ENCODE measurements at places on chromosomes 4 and X. TPM values are rescaled to one million over a fixed set of nuclear protein-coding genes. Genes with fewer than 3 reads are reported as not detected.

PHOX2B gene
- not detected for total RNA-seq

GRCh38 chr4:40453912-40454311 lies 118.8 kb downstream of the CHRNA9 start:
- no peak for DNase-seq
- no peaks in the 10 kb centered on the region for H3K36me3 ChIP-seq
- H3K4me1 ChIP-seq, result peaks cover 12% of the 10 kb centered on the region
- no peaks in the 10 kb centered on the region for H3K27me3 ChIP-seq

GRCh38 chrX:118855681-118856310 lies 32.2 kb downstream of the ZCCHC12 start:
- H3K27me3 ChIP-seq, result no peaks in the 10 kb centered on the region
- no peaks in the 10 kb centered on the region for H3K4me1 ChIP-seq
- no peaks in the 10 kb centered on the region for H3K36me3 ChIP-seq
- no peak overlapping the region for H3K27ac ChIP-seq
- no peak overlapping the region for H3K4me3 ChIP-seq

GRPEL1 gene
- total RNA-seq, result 84.5 TPM

- H3K4me3 ChIP-seq, result no peak overlapping the region
- H3K27me3 ChIP-seq, result no peaks in the 10 kb centered on the region
- peaks cover 6% of the 10 kb centered on the region for H3K4me1 ChIP-seq
- peak; percentile 52 for DNase-seq
- no peak overlapping the region for H3K27ac ChIP-seq
- peaks cover 21% of the 10 kb centered on the region for H3K36me3 ChIP-seq
Observed at GRCh38 chrX:134377537-134377936, 82.4 kb upstream of the HPRT1 start.

HEPH gene
- 0.20 TPM for total RNA-seq

NUDT10 gene
- total RNA-seq, result 3.5 TPM

DNA sequence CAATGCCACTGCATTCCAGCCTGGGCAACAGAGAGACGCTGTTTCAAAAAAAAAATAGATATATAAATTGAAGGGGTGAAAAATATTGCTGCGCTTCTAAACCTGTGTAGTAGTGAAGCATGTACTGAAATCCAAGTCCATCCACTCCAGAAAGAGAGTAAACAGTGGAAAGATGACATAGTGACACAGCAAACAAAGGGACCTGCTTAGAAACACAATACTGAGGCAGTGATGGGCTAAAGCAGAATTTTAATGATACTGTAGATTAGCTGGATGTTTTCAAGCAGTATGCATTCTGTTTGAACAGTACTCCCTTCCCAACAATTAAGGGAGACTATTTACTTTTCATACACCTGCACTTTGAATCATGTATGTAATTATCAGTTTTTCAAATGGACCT lies 42.5 kb downstream of the TFDP3 start:
- H3K27me3 ChIP-seq, result no peaks in the 10 kb centered on the region
- DNase-seq, result no peak
- no peak overlapping the region for H3K4me3 ChIP-seq

DNA sequence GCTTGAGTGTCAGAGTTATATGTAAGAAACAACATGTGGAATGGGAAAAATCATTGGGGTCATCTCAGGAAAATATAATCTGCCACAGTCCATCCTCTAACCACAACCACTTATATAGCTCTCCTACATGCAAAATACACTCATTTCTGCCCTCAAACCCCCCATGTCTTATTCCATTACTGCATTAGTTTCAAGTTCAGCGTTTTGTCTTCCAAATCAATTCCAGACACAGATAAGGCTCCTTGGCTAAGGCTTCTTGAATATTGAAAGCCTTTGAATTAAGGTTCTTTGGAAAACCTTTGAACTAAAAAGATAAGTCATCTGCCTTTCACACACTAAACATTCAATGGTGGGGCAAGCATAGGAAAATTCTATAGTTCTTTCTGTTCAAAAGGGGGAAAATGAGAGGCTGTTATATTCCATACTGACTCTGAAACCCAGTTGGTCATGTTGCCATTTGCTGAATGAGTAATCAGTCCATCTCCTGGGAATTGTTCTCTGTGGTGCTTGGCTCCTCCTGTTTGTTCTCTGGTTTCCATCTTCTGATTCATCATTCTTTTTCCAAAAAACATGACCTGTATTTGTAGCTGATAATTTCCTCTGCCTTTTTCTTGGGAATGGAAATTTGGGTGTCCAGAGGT lies 218.7 kb downstream of the BMPR1B start:
- no peak for DNase-seq
- H3K4me3 ChIP-seq, result no peak overlapping the region
- no peaks in the 10 kb centered on the region for H3K36me3 ChIP-seq
- no peaks in the 10 kb centered on the region for H3K4me1 ChIP-seq

- no peak overlapping the region for H3K27ac ChIP-seq
- H3K36me3 ChIP-seq, result no peaks in the 10 kb centered on the region
- peaks cover 12% of the 10 kb centered on the region for H3K4me1 ChIP-seq
Observed at GRCh38 chr4:183798301-183799253, 106.5 kb upstream of the STOX2 start.

DNA sequence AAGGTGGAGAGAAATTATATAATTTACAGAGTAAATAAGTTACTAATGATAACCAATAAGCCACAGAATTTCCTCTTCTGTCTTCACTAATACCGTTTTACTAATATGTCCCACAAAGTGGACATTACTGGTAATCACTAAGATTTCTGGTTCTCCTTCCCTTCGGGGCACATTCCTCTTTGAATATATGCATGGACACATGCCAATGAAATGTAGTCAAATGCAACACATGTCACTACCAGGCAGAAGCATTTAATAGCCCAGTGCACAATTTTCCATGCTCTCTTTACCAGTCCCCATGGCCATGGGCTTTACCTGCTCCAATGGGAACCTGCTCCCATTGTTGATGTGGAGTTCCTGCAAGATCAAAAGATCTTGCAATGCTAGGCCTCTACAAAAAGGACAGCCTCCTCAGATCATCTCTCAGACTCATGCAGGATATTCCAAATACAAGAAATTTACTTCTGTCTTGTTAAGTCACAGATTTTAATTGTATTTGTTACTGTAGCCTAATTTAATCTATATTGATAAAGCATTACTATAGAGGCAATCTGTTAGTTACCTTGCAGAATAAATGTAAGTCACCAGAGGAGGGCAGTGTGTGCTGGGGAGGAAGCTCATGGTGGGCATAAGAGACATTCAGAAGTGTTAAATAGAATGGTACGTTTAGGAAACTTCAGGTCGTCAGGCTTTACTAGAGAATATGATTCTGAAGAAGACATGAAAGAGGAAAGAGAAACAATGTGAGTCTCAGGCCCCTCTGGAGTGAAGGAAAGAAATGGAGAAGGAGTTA lies 37.1 kb upstream of the INPP4B start:
- H3K36me3 ChIP-seq, result no peaks in the 10 kb centered on the region
- DNase-seq, result peak; percentile 7
- H3K4me1 ChIP-seq, result no peaks in the 10 kb centered on the region
- H3K27me3 ChIP-seq, result no peaks in the 10 kb centered on the region

DNA sequence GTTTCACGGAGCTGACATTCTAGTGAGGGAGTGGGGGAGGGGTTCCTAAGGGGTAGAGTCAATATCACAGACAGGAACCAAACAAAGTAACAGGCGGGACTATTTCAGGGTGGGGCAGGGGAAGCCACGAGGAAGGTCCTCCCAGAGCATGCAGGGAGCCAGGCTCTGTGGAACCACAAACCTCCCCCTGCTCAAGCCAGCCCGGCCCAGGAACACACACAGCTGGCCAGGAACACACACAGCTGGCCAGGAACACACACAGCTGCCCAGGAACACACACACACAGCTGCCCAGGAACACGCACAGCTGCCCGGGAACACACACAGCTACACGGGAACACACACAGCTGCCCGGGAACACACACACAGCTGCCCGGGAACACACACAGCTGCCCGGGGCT lies 24.8 kb downstream of the EVC2 start:
- no peaks in the 10 kb centered on the region for H3K27me3 ChIP-seq
- no peak overlapping the region for H3K4me3 ChIP-seq
- no peak for DNase-seq
- no peak overlapping the region for H3K27ac ChIP-seq

DNA sequence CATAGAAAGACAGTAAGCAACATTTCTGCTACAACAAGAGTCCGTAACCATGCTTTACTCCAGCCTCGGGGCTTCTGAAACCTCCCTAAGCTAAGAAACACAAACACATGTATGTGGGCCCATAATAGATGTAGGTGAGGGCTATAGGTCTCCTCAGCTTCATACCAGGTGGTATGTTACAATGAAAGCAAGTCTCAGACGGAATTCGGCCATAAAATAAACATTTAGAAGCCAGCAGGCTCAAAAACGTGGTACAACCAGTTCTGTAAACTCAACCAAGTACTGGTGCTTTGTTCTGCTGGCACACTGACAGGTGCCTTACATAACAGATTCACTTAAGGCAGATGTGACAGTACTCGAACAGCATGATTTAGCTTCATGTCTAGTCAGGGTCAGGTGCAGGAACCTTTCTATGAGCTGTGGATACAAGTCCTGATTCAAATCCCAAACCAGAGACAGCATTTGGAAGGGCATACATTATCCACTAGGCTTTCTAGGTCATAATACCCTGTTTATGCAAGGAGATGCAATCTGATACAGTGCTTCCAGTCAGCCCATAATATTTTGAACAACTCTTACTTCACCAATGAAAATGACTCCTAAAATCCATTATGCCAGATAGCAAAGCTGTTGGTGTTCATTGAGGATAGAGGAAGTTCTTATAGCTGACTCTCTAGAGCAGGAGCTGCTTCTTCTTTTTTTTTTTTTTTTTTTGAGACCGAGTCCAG lies 113.8 kb upstream of the ENPP6 start:
- DNase-seq, result no peak
- peaks cover 43% of the 10 kb centered on the region for H3K4me1 ChIP-seq
- H3K4me3 ChIP-seq, result no peak overlapping the region
- H3K36me3 ChIP-seq, result no peaks in the 10 kb centered on the region
- H3K27me3 ChIP-seq, result no peaks in the 10 kb centered on the region

GRCh38 chr4:42747971-42748370 lies 91.1 kb upstream of the ATP8A1 start:
- DNase-seq, result no peak
- peaks cover 7% of the 10 kb centered on the region for H3K4me1 ChIP-seq
- H3K36me3 ChIP-seq, result no peaks in the 10 kb centered on the region
- no peak overlapping the region for H3K27ac ChIP-seq
- H3K4me3 ChIP-seq, result no peak overlapping the region

DNA sequence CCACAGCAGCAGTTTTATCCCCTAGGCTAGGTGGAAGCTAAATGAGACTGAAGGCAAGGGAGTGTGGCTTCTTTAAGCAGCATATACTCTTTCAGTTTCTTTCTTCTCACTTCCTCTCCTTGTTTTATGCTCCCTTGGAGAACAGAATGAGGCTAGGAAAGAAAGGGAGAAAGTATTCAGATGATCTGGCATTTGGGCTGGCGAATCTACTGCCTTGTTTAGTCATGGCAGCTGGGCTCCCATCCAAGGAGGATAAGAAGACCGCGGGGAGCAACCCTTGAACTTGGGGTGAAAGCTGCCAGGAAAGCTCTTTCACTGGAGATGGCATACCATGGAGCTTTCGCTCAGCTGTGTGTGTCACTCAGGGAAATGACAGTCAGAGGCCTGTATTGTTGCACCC lies 72.1 kb downstream of the ARHGEF38 start:
- no peaks in the 10 kb centered on the region for H3K36me3 ChIP-seq
- H3K27ac ChIP-seq, result no peak overlapping the region
- no peak overlapping the region for H3K4me3 ChIP-seq
- no peak for DNase-seq
- H3K27me3 ChIP-seq, result peaks cover 10% of the 10 kb centered on the region

- H3K27ac ChIP-seq, result peak overlapping the region; percentile 98
- H3K27me3 ChIP-seq, result no peaks in the 10 kb centered on the region
- H3K4me3 ChIP-seq, result peak overlapping the region; percentile 45
- peaks cover 67% of the 10 kb centered on the region for H3K36me3 ChIP-seq
- no peak for DNase-seq
- H3K4me1 ChIP-seq, result peaks cover 89% of the 10 kb centered on the region
Observed at GRCh38 chrX:19745077-19745476, 142.3 kb downstream of the SH3KBP1 start.

- no peaks in the 10 kb centered on the region for H3K4me1 ChIP-seq
- DNase-seq, result no peak
- H3K4me3 ChIP-seq, result no peak overlapping the region
Observed at GRCh38 chr4:20095805-20096541, 155.7 kb upstream of the SLIT2 start.

GRCh38 chr4:148261848-148262247 lies 180.4 kb downstream of the NR3C2 start:
- no peak for DNase-seq
- H3K27ac ChIP-seq, result no peak overlapping the region
- peaks cover 19% of the 10 kb centered on the region for H3K4me1 ChIP-seq
- no peaks in the 10 kb centered on the region for H3K27me3 ChIP-seq
- H3K4me3 ChIP-seq, result no peak overlapping the region

DNA sequence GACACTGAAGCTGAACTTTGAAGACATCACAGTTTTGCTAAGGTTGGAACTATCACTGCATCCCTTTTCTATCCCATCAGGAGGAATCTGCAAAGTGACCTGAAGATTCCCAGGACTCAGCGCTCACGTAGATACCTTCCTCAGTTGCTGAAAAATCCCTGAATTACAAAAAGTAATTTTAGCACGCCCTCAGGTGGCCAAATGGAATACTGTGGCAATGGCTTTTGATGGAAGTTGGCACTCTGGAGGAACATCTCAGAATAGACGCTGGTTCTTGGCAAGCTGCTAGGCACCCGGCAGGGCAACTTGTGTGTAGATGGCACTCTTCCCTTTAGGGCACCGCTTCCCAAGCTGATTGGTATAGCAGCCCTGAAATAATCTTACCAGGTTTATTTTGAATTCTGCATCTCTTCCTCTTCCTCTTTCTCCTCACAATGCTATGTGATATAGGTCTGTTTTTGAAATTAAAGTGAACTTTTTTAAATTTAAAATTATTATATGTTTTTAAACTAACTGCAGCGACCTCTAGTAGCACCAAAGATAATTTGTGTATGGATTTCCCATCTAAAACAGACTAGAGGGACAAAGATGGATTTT lies 16.3 kb upstream of the ESX1 start:
- no peak overlapping the region for H3K27ac ChIP-seq
- peak overlapping the region; percentile 53 for H3K4me3 ChIP-seq
- H3K27me3 ChIP-seq, result peaks cover 19% of the 10 kb centered on the region
- peak; percentile 59 for DNase-seq
- H3K4me1 ChIP-seq, result no peaks in the 10 kb centered on the region
- no peaks in the 10 kb centered on the region for H3K36me3 ChIP-seq

BEX1 gene
- 0.38 TPM for total RNA-seq

- H3K27me3 ChIP-seq, result peaks cover 16% of the 10 kb centered on the region
- H3K36me3 ChIP-seq, result no peaks in the 10 kb centered on the region
- no peak overlapping the region for H3K27ac ChIP-seq
- no peaks in the 10 kb centered on the region for H3K4me1 ChIP-seq
Observed at GRCh38 chrX:104270212-104270611, 15.5 kb upstream of the ESX1 start.

GRCh38 chrX:119055687-119056086 lies 17.1 kb upstream of the CT47C1 start:
- H3K27ac ChIP-seq, result no peak overlapping the region
- no peak overlapping the region for H3K4me3 ChIP-seq
- H3K36me3 ChIP-seq, result no peaks in the 10 kb centered on the region
- peaks cover 3% of the 10 kb centered on the region for H3K27me3 ChIP-seq
- no peaks in the 10 kb centered on the region for H3K4me1 ChIP-seq

RCHY1 gene
- total RNA-seq, result 33.1 TPM

- H3K4me1 ChIP-seq, result no peaks in the 10 kb centered on the region
- H3K27ac ChIP-seq, result no peak overlapping the region
- DNase-seq, result no peak
- peaks cover 2% of the 10 kb centered on the region for H3K36me3 ChIP-seq
- H3K27me3 ChIP-seq, result no peaks in the 10 kb centered on the region
Observed at GRCh38 chr4:74287164-74287563, 21.1 kb upstream of the EPGN start.
